ENCODE measurements at places on chromosomes 1 and 21.

GRCh38 chr1:41528726-41529605, 44.5 kb upstream of the EDN2 start:
- no peak for DNase-seq

GRCh38 chr1:20411196-20411980, 74.6 kb downstream of the CAMK2N1 start:
- DNase-seq, result no peak

- DNase-seq, result no peak
These were observed 13.2 kb downstream of the CASP9 start for GRCh38 chr1:15510611-15511405.

- DNase-seq, result no peak
These were observed 54.4 kb upstream of the ACOT11 start for GRCh38 chr1:54493608-54494007.

- DNase-seq, result no peak
These were observed 865 bp downstream of the ADPRS start for GRCh38 chr1:36089393-36090121.

DNA sequence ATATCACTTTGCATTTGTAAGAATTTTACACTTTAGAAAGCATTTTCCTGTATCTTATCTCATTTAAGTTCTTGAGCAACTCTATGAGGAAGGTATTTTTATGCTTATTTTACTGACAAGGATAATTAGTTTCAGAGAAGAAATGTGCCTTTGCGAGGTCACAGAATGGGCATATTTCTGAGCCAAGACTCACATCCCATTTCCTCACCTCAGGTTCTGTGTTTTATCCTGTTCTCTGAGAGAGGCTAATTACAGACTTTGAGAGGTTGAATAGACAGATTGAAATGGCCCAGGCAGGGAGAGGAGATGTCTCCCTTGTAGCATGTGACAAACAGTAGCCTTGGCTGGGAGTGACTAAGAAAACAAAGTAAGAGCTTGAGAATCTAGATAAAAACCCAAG, 39.1 kb upstream of the ZC3H11B start:
- DNase-seq, result no peak

- no peak for DNase-seq
These were observed 32.6 kb upstream of the SPOCD1 start for GRCh38 chr1:31848381-31848897.

DNA sequence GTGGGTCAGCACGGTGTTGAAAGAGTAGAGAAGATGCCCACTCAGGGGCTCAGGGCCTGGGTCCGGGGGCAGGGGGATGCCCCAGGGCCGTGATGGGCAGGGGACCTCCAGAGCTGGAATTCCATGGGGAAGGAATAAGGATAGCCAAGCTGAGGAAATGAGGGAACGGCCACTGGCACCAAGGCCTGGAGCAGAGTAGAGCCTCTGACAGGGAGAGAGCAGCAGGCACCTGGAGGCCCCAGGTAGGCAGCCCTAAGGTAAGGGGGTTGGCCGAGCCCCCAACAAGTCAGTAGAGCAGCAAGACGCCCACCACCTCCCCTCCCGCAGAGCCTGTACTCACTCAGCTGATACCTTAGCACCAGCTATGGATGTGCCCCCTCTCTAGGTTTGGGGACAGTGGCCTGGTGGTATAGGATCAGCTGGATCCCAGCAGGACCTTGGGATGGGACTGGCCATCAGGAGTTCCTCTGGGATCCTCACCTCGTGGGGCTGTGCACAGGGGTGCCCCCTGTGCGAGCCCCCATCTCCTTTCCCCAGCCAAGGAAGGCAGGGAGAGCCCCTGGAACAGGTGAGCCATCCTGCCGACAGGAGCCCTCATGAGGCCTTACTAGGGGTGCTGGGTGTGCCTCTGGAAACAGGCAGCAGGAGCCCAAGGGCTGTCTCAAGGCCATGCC, 21.0 kb upstream of the ARF1 start:
- DNase-seq, result no peak

- no peak for DNase-seq
These were observed 77.0 kb downstream of the MARK1 start for GRCh38 chr1:220604926-220605325.

GRCh38 chr1:211903490-211904245, 73.1 kb upstream of the LPGAT1 start:
- no peak for DNase-seq

DNA sequence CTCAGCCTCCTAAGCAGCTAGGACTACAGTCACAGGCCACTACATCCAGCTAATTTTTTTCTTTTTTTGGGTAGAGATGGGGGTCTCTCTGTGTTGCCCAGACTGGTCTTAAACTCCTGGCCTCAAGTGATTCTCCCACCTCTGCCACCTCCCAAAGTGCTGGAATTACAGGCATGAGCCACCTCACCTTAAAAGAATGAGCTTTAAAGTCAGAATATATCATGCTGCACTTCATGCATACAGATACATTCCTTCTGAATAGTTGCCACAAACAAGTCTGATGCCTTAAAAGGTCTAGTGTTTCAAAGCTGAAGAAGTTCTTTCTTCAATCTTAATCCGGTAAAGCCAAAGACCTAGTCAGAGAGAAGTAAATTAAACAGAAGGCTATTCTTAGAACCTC, 23.8 kb upstream of the CPLANE2 start:
- no peak for DNase-seq

DNA sequence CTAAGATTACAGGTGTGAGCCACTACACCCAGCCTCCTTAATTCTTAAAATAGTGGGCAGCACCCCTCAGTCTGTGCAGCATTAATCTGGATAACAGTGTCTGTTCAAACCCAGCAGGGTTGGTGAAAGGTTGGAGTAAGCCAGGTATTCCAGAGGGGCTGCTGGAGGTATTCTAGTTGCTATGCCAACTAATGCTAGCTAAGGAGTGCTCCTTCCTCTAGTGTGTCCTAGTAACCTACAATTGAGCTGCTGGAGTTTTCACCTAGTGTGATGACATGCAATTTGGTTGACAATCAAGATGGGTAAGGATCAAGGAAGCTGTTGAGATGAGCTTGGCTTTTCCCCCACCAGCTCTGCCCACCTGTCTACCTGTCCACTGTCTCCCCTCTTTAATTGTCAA, 100.2 kb upstream of the IPO9 start:
- no peak for DNase-seq

DNA sequence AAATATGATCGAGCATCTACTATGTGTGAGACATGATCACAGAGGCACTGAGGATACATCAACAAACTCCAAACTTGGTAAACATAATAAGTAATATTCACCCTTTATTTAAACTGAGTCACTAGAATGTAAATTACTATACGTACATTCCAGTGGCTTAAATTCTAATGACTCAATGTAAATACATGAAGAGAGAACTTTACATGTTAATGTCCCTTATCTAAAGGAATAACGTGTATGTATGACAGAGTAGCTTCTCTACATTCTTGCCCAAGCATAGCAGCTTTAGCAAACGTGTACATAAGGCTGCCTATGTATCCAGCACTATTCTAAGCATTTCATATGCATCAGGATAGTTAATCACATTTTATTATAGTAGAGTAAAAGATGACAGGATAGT, 111.8 kb upstream of the CYYR1 start:
- DNase-seq, result no peak

DNA sequence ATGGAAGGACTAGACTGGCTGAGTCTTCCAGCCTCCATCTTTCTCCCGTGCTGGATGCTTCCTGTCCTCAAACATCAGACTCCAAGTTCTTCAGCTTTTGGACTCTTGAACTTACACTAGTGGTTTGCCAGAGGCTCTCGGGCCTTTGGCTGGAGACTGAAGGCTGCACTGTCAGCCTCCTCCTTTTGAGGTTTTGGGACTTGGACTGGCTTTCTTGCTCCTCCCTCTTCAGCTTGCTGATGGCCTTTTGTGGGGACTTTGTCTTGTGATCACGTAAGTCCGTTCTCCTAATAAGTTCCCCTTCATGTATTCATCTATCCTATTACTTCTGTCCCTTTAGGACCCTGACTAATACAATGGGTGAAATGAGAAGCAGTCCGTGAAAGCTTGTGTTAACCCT, 196.4 kb downstream of the KAZN start:
- no peak for DNase-seq

DNA sequence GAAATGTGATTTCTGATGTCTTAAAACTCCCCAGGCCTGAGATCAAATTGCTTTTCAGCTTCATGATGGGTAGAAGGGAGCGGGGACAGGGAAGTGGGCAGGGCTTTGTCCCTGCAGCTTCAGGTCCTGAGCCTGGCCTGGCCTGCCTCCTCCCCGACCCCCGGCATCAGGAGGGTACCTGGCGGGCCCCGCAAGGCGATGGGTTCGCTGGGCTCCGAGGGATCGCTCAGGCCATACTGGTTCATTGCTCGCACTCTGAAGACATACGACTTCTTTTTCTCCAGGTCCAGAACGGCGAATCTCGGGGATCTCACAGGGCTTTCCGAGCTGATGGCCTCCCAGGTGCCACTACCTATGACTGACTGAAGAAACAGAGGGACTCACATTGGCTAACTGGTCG, 25.5 kb downstream of the MYOM3 start:
- DNase-seq, result no peak

DNA sequence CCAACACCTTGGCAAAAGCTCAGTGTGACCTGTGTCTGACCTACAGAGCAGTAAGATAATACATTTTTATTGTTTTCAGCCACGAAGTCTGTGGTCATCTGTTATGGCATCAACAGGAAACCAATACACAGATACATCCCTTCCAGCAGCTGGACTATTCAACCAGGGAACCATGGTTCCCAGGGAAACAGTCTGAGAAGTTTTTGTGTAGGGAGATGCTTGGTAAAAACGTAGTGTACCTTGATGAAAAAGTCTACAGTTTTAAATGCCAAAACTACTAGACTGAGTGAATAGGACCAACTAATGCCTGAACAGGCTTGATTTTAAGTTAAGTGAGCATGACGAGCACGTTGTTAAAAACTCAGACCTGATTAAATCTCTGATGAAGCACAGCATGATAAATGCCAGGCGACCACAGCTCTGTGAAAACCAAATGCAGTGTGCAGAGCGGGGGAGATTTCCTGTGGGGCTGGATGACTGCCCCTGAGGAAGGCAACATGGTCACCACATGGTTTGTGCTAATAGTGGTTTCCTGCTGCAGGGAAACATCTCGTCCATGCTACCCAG, 228.9 kb downstream of the TNR start:
- DNase-seq, result no peak

DNA sequence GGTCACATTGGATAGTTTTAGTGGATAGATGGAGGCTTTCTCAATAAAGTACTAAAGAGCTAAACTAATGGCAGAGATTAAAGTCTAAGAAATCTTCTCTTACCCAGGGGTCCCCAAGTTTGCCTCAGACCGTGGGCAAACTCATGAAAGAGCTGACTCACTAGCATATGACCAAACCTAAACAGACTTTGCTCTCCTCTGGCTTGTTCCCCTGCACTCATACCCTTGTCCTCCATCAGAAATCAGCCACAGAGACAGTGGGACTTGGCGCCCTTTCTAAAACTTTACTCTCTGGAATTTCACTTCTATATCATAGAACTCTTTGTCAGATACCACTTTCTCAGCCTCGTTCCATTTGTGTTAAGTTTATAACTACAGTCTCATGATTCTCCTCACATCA, 17.0 kb upstream of the HSD3B2 start:
- DNase-seq, result no peak

DNA sequence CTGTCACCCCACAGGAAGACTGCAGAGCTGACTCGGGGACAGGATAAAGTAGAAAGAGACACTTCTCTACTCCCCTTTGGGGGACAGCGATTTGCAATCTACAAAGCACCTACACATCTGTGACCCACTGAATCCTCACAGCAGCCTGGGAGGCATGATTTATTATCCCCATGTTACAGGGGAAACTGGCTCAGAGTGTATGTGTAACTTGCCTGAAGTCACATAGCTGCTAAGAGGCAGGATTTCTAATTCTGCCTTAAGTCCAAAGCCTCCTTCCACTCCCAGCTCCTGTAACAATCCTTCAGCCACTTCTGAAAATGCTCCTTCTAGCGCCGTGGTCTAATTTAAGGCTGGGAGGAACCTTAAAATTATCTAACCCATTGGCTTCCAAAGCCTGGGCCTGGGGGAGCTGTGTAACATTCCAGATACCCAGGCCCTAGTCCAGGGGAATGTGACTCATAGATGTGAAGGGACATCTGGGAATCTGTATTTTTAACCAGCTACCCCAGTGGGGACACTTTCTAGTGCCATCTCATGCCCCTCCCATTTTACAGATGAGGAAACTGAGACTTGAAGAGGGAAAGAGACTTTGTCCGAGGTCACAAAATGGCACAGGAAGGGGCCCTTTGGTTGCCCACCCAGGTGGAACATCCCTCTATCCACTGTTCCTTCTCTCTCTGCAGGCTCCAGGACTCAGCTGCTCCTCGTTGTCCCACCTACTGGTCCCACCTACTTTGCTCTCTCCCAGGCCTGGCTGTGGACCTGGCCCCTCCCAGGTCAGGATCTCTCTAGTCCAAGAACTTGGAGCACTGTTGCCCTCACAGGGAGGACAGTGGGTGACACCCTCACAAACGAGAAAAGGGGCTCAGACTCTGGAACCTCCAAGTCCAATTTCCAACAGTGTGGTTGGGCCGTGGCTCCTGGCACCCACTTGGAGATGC, 48.9 kb downstream of the AHDC1 start:
- DNase-seq, result no peak

- no peak for DNase-seq
These were observed 68.8 kb downstream of the RPS6KC1 start for GRCh38 chr1:213119794-213120193.

DNA sequence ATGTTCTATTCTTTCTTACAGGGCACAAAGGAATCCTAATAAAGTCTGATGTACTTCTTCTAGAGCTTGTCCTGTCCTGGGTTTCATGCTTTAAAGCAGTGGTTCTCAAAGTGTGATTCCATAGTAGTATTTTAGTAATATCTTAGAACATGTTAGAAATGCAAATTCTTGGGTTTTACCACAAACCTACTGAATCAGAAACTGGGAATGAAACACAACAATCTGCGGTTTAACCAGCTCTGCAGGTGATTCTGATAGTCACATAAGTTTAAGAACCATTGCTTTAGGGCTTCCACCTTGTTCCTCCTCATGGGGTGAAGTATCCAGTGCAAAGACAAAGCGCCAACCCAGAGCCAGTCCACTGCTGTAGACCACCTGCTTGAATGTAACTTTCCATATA, 41.1 kb downstream of the NGF start:
- DNase-seq, result no peak

- DNase-seq, result no peak
These were observed 92.2 kb downstream of the XPR1 start for GRCh38 chr1:180724055-180724454.

Measured in NCI-H1694 (cell line).